Kidney tubule cell (primary cell): ENCODE measurements at places on chromosomes 4 and X.

DNA sequence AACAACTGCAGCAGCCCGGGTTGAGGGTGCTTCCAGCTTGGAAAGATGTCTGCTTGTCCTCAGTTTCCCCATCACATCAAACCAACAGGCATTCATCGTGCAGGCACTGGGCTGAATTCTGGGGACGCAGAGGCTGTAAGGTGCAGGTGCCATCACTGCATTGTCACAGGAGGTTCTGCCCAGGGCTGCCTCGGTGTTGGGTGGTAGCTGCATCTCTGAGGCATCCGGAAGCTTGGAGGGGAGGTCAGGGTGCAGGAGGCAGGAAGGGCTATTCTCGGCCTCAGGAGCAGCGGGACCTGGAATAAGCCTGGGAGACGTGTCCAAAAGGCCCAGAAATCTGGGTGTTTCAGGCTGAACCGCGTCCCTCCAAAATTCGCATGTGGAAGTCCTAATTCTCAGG, 134.6 kb downstream of the HMX1 start:
- no peak for DNase-seq

- no peak for DNase-seq
Observed at GRCh38 chrX:75963774-75964173, 178.7 kb upstream of the MAGEE2 start.

DNA sequence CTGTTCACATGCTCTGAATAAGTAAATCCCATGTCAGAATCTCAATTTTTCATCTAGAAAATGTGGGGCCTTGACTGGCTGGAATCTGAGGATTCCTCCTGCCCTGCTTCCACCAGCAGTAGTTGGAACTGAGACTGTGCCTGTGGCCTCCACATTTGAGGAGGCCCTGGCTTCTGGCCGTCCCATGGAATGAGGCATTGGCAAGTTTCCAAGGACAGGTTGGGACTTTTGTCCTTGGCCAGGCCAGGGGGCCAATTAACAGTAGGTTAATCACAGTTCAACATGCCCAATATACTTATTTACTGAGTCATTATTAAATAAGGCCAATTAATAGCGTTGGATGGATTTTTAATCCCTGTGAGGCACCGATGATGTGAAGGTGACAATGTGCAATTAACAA, 50.2 kb upstream of the GABRE start:
- DNase-seq: no peak

- DNase-seq: no peak
Observed at GRCh38 chr4:83335701-83336100, 1.1 kb upstream of the HPSE start.

DNA sequence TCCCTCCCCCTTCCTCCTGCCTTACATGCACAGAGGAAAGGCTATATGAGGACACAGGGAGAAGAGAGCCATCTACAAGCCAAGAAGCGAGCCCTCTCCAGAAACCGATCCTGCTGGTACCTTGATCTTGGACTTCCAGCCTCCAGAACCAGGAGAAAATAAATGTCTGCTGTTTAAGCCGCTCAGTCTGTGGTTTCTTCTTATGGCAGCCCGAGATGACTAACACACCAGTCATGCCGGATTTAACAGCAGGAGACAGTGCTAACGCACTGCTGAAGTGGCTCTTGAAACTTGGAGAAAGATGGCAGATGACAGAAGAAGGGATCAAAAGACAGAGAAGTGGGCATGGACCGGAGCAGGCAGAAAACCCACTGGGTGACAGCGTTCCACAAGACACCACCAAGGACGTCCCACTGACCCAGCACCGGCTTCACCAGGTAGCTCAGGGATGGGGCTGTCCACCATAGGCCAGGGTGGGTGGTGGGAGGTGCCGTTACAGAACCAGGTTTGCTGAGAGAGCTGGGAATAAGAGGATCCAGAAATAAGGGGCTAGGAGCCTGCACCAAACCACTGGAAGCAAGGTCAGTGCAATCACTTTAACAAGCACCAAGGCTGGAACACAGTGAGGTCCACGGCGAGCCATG, 6.2 kb upstream of the MAN2B2 start:
- DNase-seq: peak; percentile 65

DNA sequence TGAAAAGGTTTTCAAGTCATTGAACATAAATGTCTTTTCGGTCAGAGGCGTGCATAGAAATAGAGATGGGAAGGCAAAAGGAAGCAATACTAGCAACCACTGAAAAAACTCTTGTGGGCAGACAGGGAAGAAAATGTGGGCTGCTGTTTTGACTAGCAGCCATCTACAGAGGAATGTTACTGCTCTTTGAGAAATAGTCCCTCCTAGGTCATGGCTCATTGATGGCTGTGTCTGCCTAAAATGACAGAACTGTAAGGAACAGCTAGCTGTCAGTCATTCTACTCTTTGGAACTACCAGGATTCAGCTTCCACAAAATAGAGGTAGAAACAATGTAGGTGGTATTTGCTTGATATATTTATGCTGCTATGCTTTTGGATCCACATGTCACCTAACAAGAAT, 26.9 kb upstream of the TMPRSS11B start:
- peak; percentile 61 for DNase-seq

DNA sequence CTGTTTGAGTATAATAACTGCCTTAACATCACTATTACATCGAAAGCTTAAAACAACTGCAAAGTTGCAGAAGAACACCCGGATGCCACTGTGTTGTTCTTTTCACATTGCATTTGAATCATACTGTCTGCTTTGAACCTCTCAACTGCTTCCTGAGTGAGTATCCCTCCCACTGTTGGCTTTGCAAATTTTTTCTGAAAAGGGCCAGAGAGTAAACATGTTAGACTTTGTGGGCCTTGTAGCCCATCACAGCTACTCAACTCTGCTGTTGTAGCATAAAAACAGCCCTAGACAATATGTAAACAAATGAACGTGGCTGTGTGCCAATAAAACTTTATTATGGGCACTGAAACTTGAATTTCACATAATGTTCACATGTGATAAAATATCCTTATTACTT, 76.1 kb downstream of the NSG1 start:
- no peak for DNase-seq

- DNase-seq: no peak
Observed at GRCh38 chr4:12902735-12903134, 581.4 kb downstream of the RAB28 start.

- no peak for DNase-seq
Observed at GRCh38 chr4:62399242-62399641, 1199.1 kb downstream of the ADGRL3 start.

- no peak for DNase-seq
Observed at GRCh38 chr4:1559896-1560650, 124.0 kb downstream of the FAM53A start.

GRCh38 chr4:89214308-89214707, 93.3 kb downstream of the GPRIN3 start:
- no peak for DNase-seq

GRCh38 chrX:64186974-64187761, 18.3 kb downstream of the AMER1 start:
- DNase-seq: no peak

- no peak for DNase-seq
Observed at GRCh38 chrX:103733017-103733416, 22.3 kb downstream of the TMEM31 start.

- peak; percentile 30 for DNase-seq
Observed at GRCh38 chr4:163107754-163108153, 58.9 kb downstream of the NAF1 start.
